ENCODE measurements at places on chromosomes 6 and 20.

DNA sequence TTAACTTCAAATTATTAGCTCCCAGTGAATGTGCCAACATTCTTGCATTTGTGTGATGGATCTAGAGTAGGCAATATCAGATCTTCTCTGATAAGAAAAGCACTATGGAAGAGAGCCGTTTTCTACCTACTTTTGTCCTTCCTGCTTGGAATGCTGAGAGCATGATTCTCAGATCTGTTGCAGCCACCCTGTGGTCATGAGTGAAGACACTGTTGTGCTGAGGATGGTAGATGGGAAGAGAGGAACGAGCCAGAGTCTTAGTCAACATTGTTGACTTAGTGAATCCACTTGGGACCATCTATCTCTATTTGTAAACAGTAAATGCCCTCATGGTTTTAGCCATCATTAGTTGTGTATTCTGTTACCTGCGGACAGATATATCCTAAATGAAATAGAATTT is 202.6 kb downstream of the CD109 start:
- DNase-seq: no peak

GRCh38 chr6:16305246-16305725 is 66.9 kb downstream of the GMPR start:
- DNase-seq: no peak

DNA sequence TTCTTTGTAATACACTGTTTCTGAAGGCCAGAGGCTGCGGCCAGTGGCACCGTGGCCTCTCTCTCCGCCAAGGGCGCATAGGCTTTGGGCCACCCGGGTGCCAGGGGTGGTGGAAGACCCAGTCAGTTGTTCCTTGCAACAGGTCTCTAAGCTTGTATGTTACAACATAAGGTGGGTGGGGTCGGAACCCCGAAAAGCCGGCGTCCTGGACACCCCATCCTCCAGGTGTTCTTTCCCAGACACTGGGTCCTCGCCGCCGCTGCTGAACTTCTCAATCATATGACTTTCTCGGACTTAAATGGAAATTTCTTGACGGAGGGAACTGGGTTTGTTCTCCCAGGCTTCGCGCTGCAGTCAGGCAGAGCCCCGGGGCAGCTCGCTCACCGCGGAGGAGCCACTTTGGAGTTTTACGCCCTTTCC is 983 bp upstream of the KCNQ5 start:
- DNase-seq: no peak

GRCh38 chr6:1903780-1904465 is 294.2 kb downstream of the FOXC1 start:
- no peak for DNase-seq

DNA sequence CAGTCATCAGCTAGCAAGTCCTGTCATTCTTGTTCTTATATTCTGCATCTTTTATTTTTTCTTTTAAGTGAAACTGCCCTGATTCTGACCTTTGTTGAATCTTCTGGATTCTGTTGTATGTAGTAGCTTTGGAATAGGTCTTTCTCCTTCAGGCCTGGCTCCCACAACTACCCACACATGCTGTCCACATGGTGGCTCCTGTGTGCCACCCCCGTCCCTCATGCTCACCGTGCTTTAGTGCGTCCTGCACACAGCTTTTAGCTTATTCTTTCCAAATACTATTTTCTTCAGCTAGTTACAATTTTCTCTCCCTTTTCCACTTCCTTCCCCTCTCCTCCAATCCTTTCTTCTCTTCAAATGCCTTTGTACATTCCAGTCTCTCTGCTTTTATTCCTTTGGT is 61.8 kb downstream of the CTNNBL1 start:
- no peak for DNase-seq

GRCh38 chr6:147820520-147820919 is 312.0 kb downstream of the SAMD5 start:
- no peak for DNase-seq
